ENCODE measurements at places on chromosomes 5 and 9.
A peak's percentile ranks its signal among the peaks of the same experiment; 100 is the strongest.

- no peak for DNase-seq
Observed at GRCh38 chr5:168423478-168423877, 62.8 kb upstream of the RARS1 start.

- DNase-seq = no peak
Observed at GRCh38 chr9:35726931-35727330, 5.1 kb downstream of the TLN1 start.

- DNase-seq = no peak
Observed at GRCh38 chr9:91740701-91741100, 209.3 kb downstream of the ROR2 start.

- no peak for DNase-seq
Observed at GRCh38 chr9:68844157-68844556, 139.1 kb downstream of the PIP5K1B start.

DNA sequence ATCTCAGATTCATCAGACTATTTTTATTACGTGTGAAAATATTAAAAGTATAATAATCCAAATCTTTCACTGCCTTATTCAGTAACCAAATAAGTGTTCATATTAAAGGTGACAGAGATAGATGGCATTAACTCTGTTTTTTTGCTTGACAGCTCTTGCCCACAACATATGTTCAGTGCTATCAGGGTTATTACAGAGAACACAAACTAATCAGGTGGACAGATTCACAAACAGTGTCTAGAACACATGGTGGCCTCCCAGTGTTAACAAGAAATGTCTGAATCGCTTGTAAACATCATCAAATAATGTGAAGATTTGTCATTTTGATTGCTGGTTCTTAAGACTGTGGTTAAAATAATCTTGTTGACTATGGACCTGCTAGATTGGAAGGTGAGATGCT lies 609.1 kb upstream of the GRAMD2B start:
- DNase-seq = no peak

DNA sequence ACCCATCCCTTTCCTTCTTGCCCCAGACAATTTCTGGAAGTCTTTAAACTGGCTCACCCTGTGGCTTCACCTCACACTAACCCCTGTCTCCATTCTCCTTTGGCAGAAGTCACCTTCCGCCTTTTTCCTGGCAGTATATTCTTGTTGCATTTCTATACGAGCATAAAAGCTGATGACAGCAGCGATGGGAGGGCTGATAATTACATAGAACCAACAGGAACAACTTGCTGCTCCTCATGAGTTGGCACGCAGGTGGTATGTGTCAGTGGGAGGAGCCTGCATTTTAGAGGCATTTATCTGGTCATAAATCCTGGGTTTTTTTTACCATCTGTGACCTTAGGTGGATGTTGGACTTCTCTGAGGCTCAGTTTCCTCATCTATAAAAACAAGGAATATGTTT lies 61.4 kb upstream of the CKMT2 start:
- no peak for DNase-seq

GRCh38 chr5:141605523-141606277 lies 13.1 kb downstream of the DIAPH1 start:
- DNase-seq = peak; percentile 68

GRCh38 chr5:58504766-58505165 lies 13.5 kb downstream of the GAPT start:
- DNase-seq = no peak

- no peak for DNase-seq
Observed at GRCh38 chr5:150710165-150710564, 9.3 kb upstream of the RBM22 start.

DNA sequence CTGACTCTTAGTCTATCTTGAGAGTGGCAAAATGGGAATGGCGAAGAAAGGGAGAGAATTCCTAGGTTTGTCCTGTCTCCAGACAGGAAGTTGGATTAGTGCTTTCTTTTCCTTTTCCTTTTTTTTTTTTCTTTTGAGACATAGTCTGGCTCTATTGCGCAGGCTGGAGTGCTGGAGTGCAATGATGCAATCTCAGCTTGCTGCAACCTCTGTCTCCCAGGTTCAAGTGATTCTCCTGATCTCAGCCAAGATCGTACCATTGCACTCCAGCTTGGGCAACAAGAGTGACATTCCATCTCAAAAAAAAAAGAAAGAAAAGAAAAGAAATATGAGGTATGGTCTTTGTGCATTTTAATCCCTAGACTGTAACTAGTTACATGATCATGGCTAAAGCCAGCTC lies 12.6 kb upstream of the KIF27 start:
- no peak for DNase-seq

GRCh38 chr5:124957063-124957462 lies 210.6 kb upstream of the ZNF608 start:
- no peak for DNase-seq

- no peak for DNase-seq
Observed at GRCh38 chr9:13983607-13984006, 330.3 kb downstream of the NFIB start.

- DNase-seq = no peak
Observed at GRCh38 chr5:103465891-103466290, 96.7 kb downstream of the NUDT12 start.

DNA sequence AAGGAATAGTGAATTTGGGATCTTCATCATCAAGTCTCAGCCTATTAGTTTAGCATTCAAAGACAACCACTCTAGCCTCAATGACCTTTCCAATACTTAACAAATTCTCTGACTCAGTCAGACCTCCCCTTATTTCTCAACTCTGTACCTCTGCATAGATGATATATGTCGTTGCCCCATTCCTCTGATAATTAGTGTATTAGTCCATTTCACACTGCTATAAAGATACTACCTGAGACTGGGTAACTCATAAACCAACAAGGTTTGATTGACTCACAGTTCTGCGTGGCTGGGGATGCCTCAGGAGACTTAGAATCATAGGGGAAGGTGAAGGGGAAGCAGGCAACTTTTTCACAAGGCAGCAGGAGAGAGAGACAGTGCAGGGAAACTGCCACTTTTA lies 8.9 kb downstream of the MRPL22 start:
- no peak for DNase-seq

All from effector memory CD4-positive, alpha-beta T cell (primary cell).